ENCODE measurements at places on chromosomes 16 and 17. TPM values are rescaled to one million over a fixed set of nuclear protein-coding genes. Genes with fewer than 3 reads are reported as not detected.

- peak overlapping the region; percentile 58 for H3K4me3 ChIP-seq
- no peak for DNase-seq
- no peaks in the 10 kb centered on the region for H3K27me3 ChIP-seq
- H3K36me3 ChIP-seq = peaks cover 40% of the 10 kb centered on the region
These were observed 119.1 kb upstream of the SMURF2 start for GRCh38 chr17:64781014-64781756.

- no peaks in the 10 kb centered on the region for H3K27me3 ChIP-seq
- peak overlapping the region; percentile 99 for H3K27ac ChIP-seq
- H3K4me1 ChIP-seq = peaks cover 36% of the 10 kb centered on the region
- DNase-seq = no peak
These were observed 2.2 kb upstream of the ALDOA start for GRCh38 chr16:30063278-30063892.

DNA sequence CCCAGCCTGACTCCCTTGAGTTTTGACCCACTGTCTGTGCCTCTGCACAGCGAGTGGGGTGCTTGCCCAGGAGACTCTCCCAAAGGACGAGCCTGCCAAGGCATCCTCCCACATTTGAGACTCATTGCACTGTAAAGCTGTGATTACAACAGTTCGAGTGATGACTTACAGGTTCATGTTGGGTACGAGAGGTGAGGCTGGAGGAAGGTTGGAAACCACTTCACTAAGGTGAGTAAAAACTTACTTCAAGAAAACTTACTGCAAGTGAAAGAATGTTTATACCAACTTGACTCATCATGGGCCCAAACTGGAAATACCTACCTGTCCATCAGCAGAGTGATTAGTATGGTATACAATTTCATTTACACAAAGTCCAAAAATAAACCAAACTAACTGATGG lies 360.1 kb upstream of the CDH11 start:
- no peaks in the 10 kb centered on the region for H3K27me3 ChIP-seq
- no peaks in the 10 kb centered on the region for H3K36me3 ChIP-seq
- DNase-seq = no peak
- H3K4me3 ChIP-seq = no peak overlapping the region
- no peak overlapping the region for H3K27ac ChIP-seq
- no peaks in the 10 kb centered on the region for H3K4me1 ChIP-seq

GRCh38 chr17:73099511-73099910 lies 7.0 kb upstream of the SLC39A11 start:
- H3K27ac ChIP-seq = no peak overlapping the region
- no peaks in the 10 kb centered on the region for H3K27me3 ChIP-seq
- no peaks in the 10 kb centered on the region for H3K36me3 ChIP-seq
- no peak for DNase-seq
- no peak overlapping the region for H3K4me3 ChIP-seq

- no peaks in the 10 kb centered on the region for H3K27me3 ChIP-seq
- H3K36me3 ChIP-seq = no peaks in the 10 kb centered on the region
- peaks cover 42% of the 10 kb centered on the region for H3K4me1 ChIP-seq
- no peak for DNase-seq
These were observed 4.0 kb downstream of the C1QTNF1 start for GRCh38 chr17:79027925-79028491.

GRCh38 chr17:12990041-12990808 lies 27.6 kb downstream of the ELAC2 start:
- DNase-seq = no peak
- peaks cover 3% of the 10 kb centered on the region for H3K4me1 ChIP-seq
- no peaks in the 10 kb centered on the region for H3K27me3 ChIP-seq
- H3K36me3 ChIP-seq = peaks cover 25% of the 10 kb centered on the region

DNA sequence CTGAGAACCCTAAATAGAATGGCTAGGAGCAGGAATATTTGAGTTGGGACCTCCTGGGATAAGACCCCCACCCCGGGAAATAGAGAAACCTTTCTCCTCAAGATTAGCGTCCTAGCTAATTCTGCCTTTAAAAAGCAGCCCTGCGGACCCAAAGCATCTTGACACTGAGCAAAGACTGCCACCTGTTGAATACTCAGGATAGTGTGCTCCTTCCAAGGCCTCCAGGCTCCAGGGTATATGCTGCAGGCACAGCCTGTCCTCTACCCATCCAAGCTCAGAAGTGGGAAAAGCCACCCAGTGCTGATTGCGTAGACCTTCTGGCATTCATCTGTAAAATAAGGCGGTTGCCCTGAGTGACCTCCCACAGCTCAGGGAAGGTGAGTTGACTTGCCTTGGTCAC lies 456.2 kb upstream of the DYNLRB2 start:
- peaks cover 8% of the 10 kb centered on the region for H3K4me1 ChIP-seq
- DNase-seq = no peak
- no peak overlapping the region for H3K4me3 ChIP-seq
- no peak overlapping the region for H3K27ac ChIP-seq

- no peak for DNase-seq
- no peaks in the 10 kb centered on the region for H3K4me1 ChIP-seq
These were observed 16.9 kb downstream of the LDAF1 start for GRCh38 chr16:21175397-21175796.

GRCh38 chr17:77803726-77804125 lies 154.8 kb upstream of the TNRC6C start:
- H3K27ac ChIP-seq = no peak overlapping the region
- H3K4me3 ChIP-seq = no peak overlapping the region
- peaks cover 43% of the 10 kb centered on the region for H3K27me3 ChIP-seq

- no peak for DNase-seq
- H3K27me3 ChIP-seq = no peaks in the 10 kb centered on the region
- no peak overlapping the region for H3K27ac ChIP-seq
- H3K4me3 ChIP-seq = no peak overlapping the region
- no peaks in the 10 kb centered on the region for H3K36me3 ChIP-seq
These were observed 15.2 kb upstream of the SSTR5 start for GRCh38 chr16:1057252-1057932.

DNA sequence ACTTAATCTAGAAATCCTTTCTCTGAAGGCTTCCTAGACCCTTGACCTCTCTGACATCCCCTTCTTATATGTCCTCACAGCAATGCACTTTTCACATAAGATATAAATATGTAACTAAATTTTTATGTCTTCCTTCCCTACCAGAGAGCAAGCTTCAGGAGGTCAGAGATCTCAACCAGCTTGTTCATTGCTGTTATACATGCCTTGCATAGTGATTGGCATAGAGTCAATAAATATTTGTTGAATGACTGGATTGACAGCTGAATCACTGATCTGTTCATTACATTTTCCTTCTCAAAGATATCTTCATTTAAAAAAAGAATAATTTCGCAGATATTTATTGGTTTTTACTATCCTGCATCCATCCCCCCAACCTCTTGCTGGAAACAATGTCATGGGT lies 29.5 kb downstream of the HYDIN start:
- no peaks in the 10 kb centered on the region for H3K4me1 ChIP-seq
- no peak for DNase-seq
- no peak overlapping the region for H3K27ac ChIP-seq
- no peaks in the 10 kb centered on the region for H3K27me3 ChIP-seq
- H3K36me3 ChIP-seq = no peaks in the 10 kb centered on the region

- no peak for DNase-seq
- H3K4me3 ChIP-seq = peak within 1 kb of the TSS; percentile 57
- H3K4me1 ChIP-seq = peaks cover 11% of the 10 kb centered on the region
These were observed at the start of gene MMP2 for GRCh38 chr16:55478827-55479429. Gene MMP2 (plus strand): TSS chr16:55479198. CDS start chr16:55479480, 282 bp downstream.

DNA sequence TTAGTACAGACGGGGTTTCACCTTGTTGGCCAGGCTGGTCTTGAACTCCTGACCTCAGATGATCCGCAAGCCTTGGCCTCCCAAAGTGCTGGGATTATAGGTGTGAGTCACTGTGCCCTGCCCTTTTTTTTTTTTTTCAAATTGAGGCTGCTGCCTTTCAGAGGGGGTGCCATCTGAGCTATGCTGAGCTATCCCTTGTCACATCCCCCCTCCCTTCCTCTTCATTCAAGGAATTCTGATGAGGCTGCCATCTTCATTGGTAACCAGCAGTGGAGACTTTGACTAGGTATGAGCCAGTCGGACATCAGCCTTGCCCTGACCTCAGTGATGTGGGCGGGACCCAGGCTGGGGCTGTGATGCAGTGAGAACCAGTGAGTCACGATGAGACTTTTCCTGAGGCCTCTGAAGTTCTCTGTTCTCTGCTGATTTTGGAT lies 24.4 kb upstream of the GPT2 start:
- H3K36me3 ChIP-seq = no peaks in the 10 kb centered on the region
- peaks cover 6% of the 10 kb centered on the region for H3K4me1 ChIP-seq
- peak overlapping the region; percentile 73 for H3K27ac ChIP-seq

GRCh38 chr17:17090642-17091103 lies 48.4 kb downstream of the MPRIP start:
- no peaks in the 10 kb centered on the region for H3K27me3 ChIP-seq
- H3K36me3 ChIP-seq = no peaks in the 10 kb centered on the region
- H3K27ac ChIP-seq = no peak overlapping the region
- no peak for DNase-seq
- peaks cover 18% of the 10 kb centered on the region for H3K4me1 ChIP-seq

GRCh38 chr17:48463526-48463925 lies 33.5 kb upstream of the SKAP1 start:
- DNase-seq = no peak
- no peaks in the 10 kb centered on the region for H3K27me3 ChIP-seq
- H3K36me3 ChIP-seq = no peaks in the 10 kb centered on the region
- H3K27ac ChIP-seq = no peak overlapping the region

DNA sequence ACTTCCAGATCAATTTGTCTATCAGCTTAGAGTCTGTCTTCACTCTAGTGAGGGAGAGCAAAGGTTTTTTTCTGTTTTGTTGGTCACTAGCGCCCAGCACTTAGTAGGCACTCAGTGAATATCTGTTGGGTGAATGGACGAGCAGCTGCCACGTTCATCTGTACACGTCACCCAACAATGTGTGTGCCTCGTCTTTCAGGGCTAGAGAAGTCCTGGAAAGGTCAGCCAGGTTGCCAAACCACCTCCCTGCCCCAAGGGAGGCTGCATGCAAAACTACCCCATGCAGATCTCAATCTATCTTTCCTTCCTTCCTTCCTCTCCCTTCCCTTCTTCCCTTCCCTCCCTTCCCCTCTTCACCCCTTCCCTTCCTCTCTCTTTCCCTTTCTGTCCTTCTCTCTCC lies 340.9 kb downstream of the SOX9 start:
- H3K27me3 ChIP-seq = no peaks in the 10 kb centered on the region
- peak overlapping the region; percentile 93 for H3K27ac ChIP-seq
- H3K4me1 ChIP-seq = no peaks in the 10 kb centered on the region

GRCh38 chr16:86134802-86135461 lies 236.0 kb downstream of the IRF8 start:
- H3K27me3 ChIP-seq = no peaks in the 10 kb centered on the region
- no peak overlapping the region for H3K27ac ChIP-seq
- no peak for DNase-seq
- H3K4me3 ChIP-seq = no peak overlapping the region
- no peaks in the 10 kb centered on the region for H3K4me1 ChIP-seq

GRCh38 chr16:13997933-13998332 lies 73.2 kb upstream of the MRTFB start:
- H3K4me1 ChIP-seq = peaks cover 4% of the 10 kb centered on the region
- no peaks in the 10 kb centered on the region for H3K27me3 ChIP-seq
- no peak for DNase-seq
- H3K36me3 ChIP-seq = no peaks in the 10 kb centered on the region

DNA sequence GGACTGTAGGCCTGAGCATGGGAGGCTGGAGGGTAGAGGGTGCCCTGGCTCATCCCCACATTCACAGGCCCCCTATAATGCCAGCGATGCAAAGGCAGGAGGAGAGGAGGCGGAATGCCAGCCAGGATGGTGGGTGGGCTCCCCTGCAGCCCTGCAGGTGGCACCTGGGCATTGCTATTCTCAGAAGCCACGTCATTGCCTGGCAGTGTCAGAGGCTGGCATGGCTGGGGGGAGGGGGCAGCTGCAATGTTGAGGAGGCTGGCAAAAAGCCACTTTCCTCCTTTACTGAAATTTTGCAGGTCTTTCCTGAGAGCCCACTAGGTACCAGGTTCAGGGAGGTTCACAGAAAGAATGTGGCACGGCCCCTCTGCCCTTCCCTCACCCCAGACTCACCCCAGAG lies 36.2 kb downstream of the RAB11FIP4 start:
- no peaks in the 10 kb centered on the region for H3K4me1 ChIP-seq
- DNase-seq = no peak
- H3K36me3 ChIP-seq = no peaks in the 10 kb centered on the region
- no peak overlapping the region for H3K27ac ChIP-seq

DNA sequence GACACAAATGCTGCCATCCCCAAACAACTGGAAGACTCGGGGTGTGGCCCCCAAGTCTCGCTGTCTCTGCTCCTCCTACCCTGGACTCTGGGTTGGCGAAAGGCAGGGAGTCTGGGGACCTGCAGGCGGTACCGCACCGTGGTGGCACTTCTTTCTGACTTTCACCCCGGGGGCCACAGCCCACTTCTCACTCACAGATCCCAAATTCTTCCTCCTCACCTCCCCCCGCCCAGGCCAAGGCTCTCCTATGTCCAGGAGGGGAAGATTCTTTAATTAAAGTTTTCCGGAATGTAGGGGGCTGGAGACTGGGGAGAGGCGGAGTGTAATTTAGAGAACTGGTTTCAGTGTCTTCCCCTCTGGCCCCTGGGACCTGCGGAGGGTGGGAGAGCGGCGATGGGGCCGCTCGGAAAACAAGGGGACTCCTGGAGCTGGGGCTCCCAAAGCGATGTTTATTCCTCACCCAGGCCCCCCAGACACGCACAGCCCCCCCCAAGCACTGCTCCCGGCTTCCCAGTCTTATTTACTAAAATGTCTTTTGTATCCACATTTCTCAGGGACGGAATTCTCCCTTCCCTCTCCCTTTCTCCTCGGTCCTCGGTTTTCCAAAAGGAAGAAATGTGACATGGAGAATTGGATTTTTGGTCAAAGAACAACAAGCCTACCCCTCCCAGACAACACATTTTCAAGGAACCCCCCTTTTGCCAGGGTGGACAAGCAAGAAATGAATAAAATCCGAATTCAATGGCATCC lies 1.2 kb downstream of the WNT3 start:
- no peaks in the 10 kb centered on the region for H3K36me3 ChIP-seq
- H3K4me3 ChIP-seq = no peak overlapping the region
- H3K4me1 ChIP-seq = peaks cover 19% of the 10 kb centered on the region
- no peaks in the 10 kb centered on the region for H3K27me3 ChIP-seq

- H3K27ac ChIP-seq = no peak overlapping the region
- H3K4me1 ChIP-seq = peaks cover 27% of the 10 kb centered on the region
- no peaks in the 10 kb centered on the region for H3K36me3 ChIP-seq
- no peak for DNase-seq
These were observed 38.1 kb downstream of the DCAKD start for GRCh38 chr17:45013021-45013997.

Gene TBC1D3I
- 0.26 TPM for total RNA-seq

Gene PIP4K2B
- 29.3 TPM for total RNA-seq

Gene SPG7
- total RNA-seq = 104 TPM

Gene CES4A
- total RNA-seq = 5.7 TPM

Gene SMIM22
- 4.8 TPM for total RNA-seq

Gene C17orf67
- 0.35 TPM for total RNA-seq

Gene SLC22A31
- total RNA-seq = not detected

Gene TMEM95
- not detected for total RNA-seq

Gene PDIA2
- total RNA-seq = not detected
